Activated CD4-positive, alpha-beta T cell treated with anti-CD3 and anti-CD28 coated beads, Interleukin-2, amount 50 U/mL, for 4 hours (primary cell): ENCODE measurements at places on chromosomes 12 and 14.

DNA sequence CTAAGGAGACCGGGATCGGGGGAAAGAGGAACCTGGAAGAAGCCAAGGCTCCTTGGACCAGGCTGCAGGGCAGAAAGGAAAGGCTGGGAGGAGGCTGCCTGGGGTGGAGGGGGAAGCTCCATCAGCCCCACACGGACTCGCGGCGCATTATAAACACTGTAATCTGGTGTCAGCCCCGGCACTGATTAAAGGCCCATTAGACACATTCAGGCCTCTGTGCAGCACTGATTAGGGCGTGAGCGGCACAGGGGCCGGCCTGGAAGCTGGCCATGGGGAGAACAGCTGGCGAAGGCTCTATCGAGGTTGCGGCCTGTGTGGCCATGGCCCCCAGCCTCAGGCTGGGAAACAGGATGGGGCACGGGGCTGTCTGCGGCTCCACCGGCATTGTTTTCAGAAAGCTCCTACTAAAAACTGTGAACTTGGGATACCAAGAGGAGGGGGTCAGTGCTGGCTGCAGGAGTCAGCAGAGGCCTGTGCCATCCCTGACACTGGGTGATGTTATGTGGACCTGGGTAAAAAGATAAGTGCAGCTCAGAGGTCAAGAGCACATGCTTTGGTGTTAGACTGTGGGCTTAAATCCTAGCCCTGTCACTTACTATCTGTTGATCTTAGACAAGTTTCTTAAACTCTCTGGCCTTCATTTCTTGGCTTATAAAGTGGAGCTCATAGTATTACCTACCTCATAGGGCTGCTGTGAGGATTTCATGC, 10.6 kb downstream of the ACVRL1 start:
- no peak for DNase-seq

- DNase-seq: no peak
These were observed 75.6 kb upstream of the FRMD6 start for GRCh38 chr14:51576117-51576430.

DNA sequence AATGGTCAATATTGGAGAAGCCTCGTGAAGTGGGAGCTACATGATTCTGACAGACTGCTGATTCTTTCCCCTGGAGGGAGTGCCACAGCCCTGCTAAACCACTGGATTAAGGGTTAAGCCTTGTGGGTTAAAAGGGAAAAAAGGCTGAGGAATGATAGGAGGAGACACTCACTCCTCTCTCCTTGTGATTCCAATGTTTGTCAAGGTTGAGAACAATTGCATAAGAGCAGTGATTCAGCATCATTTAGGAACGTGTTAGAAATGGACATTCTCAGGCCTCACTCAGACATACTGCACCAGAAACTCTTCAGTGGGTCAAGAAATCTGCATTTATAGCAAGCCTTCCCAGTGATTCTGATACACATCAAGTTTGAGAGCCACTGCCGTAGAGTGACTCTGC, 87.8 kb upstream of the GZMB start:
- DNase-seq: no peak

DNA sequence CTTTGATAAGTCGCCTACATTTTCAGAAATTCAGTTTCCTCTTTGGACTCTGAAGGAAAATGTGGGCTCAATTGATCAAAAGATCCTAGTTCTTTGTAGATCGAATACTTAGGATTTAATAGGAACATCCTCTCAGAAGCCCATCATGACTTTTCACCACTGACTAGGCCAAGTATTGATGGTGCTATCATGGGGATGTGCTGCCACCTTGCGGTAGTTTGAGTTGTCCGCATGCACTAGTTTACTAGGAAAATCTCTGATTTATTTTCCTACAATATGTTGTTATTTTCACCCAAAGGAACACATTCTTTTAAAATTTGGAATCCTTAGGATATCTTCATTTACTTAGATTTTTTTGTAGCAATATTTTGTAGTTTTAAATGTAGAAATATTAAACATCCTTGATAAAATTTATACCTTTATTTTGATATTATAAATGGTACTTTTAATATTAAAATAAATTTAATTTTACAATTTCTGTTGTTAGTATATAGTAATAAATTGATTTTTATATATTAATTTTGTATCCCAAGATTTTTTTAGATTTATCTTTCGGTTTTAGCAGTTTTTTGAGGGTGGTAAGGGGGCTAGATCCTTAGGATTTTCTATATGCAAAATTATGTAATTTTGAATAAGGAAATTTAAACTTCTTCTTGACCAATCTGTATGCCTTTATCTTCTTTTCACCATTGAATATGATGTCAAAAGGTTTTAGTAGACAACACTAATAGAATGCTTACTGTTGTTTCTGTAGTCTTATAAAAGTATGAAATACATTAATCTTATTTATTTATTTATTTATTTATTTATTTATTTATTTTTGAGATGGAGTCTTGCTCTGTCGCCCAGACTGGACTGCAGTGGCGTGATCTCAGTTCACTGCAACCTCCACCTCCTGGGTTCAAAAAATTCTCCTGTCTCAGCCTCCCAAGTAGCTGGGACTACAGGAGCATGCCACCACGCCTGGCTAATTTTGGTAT, 52.9 kb upstream of the OR9K2 start:
- peak; percentile 75 for DNase-seq
